ENCODE measurements at places on chromosomes 11 and 22.

DNA sequence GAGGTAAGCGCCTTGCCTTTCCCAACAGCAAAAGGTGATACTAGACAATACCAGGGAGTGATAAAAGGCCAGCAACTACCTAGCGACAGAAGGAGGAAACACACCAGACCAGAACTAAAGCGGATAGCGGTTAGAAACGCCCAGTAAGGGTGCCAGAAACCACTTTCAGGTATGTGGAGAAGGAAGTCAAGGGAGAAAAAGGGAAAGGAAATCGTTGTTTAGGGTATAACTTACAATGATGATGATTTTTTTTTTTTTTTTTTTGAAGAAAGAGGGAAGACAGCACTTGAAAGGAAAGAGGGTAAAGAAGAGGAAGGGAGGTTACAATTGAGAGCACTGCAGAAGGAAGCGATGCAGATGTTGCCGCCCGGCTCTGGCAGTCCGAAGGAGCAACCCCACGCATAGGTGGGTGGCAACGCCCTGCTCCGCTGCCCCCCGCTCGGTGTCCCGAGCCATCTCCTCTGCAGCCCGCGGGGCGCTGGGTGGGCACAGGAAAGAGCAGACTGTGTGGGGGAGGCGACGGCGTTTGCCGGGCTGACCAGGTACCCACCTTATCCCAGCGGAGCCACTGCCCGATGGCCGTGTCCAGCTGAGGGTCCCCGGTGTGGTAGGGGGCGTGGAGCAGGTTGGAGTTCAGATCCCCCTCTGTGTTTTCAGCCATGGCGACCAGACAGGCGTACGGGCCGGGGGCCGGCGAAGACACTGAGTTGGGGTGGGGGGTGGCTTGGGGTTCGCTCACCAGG, 561 bp downstream of the PGM2L1 start:
- H3K27ac ChIP-seq: peak overlapping the region; percentile 89
- H3K4me1 ChIP-seq: peaks cover 10% of the 10 kb centered on the region
- H3K27me3 ChIP-seq: peaks cover 2% of the 10 kb centered on the region
- peak; percentile 28 for DNase-seq

- H3K27me3 ChIP-seq: peaks cover 11% of the 10 kb centered on the region
- no peak overlapping the region for H3K27ac ChIP-seq
- H3K4me1 ChIP-seq: peaks cover 9% of the 10 kb centered on the region
- DNase-seq: no peak
- no peaks in the 10 kb centered on the region for H3K36me3 ChIP-seq
- no peak overlapping the region for H3K4me3 ChIP-seq
Measured at GRCh38 chr11:129209891-129210830, 18.0 kb upstream of the ARHGAP32 start.

DNA sequence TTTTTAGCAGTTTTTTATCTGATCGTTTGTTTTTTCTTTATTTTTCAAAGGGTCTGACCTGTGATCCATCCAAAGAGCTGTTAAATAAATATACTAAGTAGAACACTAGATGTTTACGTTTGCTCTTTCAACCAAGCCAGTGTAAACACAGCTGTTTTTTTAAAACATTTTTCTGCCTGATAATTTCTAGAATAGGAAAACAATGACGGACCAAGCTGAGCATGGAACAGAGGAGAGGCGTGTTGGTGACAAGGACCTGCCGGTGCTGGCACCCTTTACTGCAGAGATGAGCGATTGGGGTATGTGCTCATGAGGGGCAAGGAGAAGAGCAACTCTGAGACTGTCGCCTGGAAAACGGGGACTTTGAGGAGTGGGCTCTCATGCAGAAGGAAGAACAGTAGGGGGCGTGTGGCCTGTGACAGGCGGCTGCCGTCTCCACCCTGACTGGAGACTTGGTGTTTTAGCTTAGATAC, 28.6 kb upstream of the PANX2 start:
- H3K27ac ChIP-seq: no peak overlapping the region
- no peaks in the 10 kb centered on the region for H3K36me3 ChIP-seq
- H3K27me3 ChIP-seq: peaks cover 2% of the 10 kb centered on the region

DNA sequence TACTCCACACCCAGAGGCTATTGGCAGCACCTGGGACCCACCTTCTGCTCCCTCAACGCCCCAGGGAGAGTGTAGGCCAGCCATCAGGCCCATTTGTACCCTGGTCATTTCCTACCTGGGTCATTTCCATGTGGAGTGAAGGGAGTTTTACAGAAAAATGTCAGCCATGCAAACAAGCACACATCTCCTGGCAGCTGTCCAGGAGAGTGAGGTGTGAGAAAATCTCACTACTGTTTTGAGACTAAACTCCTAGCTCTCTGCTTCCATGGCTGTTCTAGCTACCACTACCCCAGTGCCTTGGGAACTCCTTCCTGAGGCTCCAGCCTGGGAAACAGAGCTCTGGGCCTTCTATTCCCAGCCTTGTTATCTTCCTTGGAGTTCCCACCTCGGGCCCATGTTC, 2.8 kb upstream of the TMPRSS13 start:
- peak; percentile 26 for DNase-seq
- H3K27me3 ChIP-seq: peaks cover 3% of the 10 kb centered on the region
- H3K27ac ChIP-seq: peak overlapping the region; percentile 75
- peak overlapping the region; percentile 42 for H3K4me3 ChIP-seq
- peaks cover 56% of the 10 kb centered on the region for H3K4me1 ChIP-seq

- no peak for DNase-seq
- no peak overlapping the region for H3K4me3 ChIP-seq
- no peak overlapping the region for H3K27ac ChIP-seq
- H3K27me3 ChIP-seq: no peaks in the 10 kb centered on the region
- H3K36me3 ChIP-seq: peaks cover 22% of the 10 kb centered on the region
Measured at GRCh38 chr11:72301486-72301885, 57.5 kb upstream of the PHOX2A start.

DNA sequence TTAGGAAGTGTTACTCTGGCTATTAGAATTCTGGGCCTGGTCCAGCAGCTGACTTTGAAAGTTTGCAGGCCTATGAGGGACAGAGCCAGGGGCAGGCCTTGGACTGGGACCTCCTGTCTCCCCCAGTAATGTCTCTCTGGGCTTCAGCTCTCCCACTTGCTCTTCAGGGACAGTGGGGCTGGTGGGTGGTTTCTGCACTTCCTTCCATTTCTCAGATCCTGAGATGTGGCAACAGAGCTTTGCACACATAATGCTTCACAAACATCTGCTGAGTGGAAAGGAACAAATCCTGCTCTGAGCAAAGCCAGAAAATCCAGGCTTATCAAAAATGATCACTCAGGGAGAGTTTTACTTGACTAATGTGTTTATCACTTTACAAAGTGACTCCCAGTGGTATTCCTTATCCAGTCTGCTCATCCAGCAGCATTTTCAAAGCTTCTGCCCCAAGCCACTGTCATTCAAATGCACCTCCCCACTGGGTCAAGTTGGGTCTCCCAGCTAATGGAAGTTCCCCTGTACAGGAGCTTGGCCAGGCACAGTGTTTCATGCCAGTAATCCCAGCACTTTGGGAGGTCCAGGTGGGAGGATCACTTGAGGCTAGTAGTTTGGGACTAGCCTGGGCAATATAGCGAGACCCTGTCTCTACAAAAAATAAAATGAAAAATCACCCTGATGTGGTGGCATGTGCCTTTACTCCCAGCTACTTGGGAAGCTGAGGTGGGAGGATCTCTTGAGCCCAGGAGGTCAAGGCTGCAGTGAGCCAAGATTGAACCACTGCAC, 13.5 kb upstream of the OSBP2 start:
- no peaks in the 10 kb centered on the region for H3K27me3 ChIP-seq
- H3K4me3 ChIP-seq: no peak overlapping the region
- no peaks in the 10 kb centered on the region for H3K36me3 ChIP-seq
- H3K27ac ChIP-seq: no peak overlapping the region
- no peaks in the 10 kb centered on the region for H3K4me1 ChIP-seq
- DNase-seq: no peak

- no peak overlapping the region for H3K4me3 ChIP-seq
- H3K27ac ChIP-seq: no peak overlapping the region
- H3K4me1 ChIP-seq: no peaks in the 10 kb centered on the region
- no peaks in the 10 kb centered on the region for H3K36me3 ChIP-seq
Measured at GRCh38 chr22:46134111-46134705, 16.1 kb upstream of the PPARA start.

DNA sequence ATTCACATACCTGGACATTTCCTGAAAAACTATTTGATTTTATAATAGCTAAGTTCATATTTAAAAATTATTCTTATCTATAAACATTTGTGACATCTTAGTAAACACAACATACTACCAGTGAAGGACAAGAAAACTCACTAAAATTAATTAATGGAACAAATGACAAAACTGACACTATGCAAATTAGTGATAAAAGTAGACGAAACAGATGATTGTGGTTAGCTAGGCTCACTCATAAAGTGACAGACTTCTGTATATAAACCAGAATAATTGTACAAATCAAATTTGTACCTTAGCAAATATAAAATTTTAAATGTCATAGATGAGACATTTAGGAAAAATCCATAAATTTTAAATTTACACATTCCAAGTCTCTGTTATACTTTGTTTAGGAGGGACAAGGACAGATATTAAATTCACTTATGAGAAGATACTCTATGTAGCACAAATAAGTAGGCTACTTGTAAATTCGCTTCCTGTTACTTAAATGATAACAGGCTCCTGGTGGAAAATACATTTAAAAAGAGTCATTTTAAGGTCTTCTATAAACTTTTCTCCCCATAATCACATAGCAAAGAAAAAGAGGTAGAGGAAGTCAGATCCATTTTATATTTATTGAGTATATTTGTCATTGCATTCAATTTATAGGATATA, 81.2 kb downstream of the KIF18A start:
- H3K4me1 ChIP-seq: no peaks in the 10 kb centered on the region
- H3K27ac ChIP-seq: no peak overlapping the region
- H3K27me3 ChIP-seq: no peaks in the 10 kb centered on the region
- H3K4me3 ChIP-seq: no peak overlapping the region
- peaks cover 29% of the 10 kb centered on the region for H3K36me3 ChIP-seq

GRCh38 chr11:109885006-109885405, 208.2 kb upstream of the ZC3H12C start:
- H3K4me1 ChIP-seq: no peaks in the 10 kb centered on the region
- H3K36me3 ChIP-seq: no peaks in the 10 kb centered on the region
- H3K27ac ChIP-seq: no peak overlapping the region
- H3K27me3 ChIP-seq: no peaks in the 10 kb centered on the region
- H3K4me3 ChIP-seq: no peak overlapping the region
- DNase-seq: no peak

DNA sequence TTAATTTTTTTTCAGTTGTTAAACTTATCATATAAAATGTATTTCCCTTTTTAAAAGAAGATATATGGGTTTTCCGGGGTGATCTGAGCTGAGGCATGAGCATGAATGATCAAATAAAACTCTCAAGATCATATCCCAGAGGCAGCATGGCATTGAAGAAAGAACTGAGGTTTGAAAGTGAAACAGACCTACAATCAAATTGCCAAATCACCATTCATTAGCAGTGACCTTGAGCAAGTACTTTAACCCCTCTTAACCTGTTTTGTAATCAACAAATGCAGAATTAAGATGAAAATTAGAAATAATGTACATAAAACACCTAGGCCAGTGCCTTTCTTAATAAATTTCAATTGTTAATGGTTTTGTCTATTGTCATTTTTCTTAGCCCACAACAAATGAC, 116.0 kb downstream of the RBFOX2 start:
- H3K4me1 ChIP-seq: no peaks in the 10 kb centered on the region
- no peak for DNase-seq
- no peaks in the 10 kb centered on the region for H3K36me3 ChIP-seq
- H3K27me3 ChIP-seq: peaks cover 2% of the 10 kb centered on the region

DNA sequence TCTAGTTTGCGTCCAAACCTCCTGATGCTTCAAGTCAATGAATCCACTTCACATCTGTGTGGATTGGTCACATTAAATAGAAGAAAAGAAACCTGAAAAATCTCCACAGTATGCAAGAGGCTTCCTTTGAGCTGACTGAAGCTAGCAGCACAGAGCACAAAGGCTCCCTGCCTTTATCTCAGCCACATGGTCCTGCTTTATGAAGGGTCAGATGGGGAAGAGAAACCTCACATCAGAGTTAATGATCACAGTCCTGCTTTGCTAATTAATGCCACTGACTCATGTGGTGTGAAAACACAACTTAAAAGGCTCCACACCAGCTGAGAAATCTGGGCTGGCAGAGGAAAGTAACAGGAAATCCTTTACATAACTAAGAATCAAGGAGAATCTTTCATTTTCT, 1291.0 kb downstream of the LRRC4C start:
- H3K4me1 ChIP-seq: no peaks in the 10 kb centered on the region
- H3K27ac ChIP-seq: no peak overlapping the region
- H3K27me3 ChIP-seq: no peaks in the 10 kb centered on the region
- no peak overlapping the region for H3K4me3 ChIP-seq

Measured in immature natural killer cell (primary cell).